ENCODE measurements at places on chromosomes 13 and 19.

DNA sequence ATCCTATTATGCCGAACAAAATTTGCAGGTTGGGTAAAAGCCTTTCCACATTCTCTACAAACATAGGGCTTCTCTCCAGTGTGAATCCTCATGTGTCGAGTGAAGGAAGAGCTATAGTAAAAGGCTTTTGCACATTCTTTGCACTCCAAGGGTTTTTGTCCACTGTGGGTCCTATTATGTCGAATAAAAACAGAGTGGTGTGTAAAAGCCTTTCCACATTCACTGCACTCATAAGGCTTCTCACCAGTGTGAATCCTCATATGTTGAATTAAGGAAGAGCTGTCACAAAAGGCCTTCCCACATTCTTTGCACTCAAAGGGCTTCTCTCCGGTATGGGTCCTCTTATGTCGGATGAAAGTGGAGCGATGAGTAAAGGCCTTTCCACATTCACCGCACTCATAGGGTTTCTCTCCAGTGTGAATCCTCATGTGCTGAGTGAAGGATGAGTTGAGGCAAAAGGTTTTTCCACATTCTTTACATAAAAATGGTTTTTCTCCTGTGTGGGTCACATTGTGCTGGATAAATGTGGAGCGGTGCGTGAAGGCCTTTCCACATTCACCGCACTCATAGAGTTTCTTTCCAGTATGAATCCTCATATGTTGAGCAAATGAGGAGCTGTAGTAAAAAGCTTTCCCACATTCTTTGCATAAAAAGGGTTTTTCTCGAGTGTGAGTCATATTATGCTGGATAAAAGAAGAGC is 13.6 kb downstream of the ZNF599 start:
- DNase-seq: no peak

DNA sequence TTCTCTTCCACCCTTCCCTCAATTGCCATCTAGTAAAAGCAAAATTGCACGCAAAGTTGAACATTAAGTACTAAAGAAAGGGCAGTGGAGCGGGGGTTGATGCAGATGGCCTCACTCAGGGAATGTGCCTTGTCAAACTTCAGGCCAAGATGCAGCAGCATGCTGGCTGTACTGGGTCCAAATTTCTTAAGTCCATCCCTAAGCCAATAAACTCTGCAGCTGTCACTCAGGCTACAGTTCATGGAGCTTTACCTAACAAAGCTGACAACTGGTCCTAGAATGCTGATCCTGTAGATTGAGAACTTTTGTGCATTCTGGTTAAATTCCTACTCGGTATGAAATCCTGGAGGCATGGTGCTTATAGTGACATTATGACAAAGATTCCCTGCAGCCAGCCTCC is 88.4 kb downstream of the FOXO1 start:
- DNase-seq: no peak

- no peak for DNase-seq
Measured at GRCh38 chr19:51001515-51001914, at the start of gene KLK8. KLK8 (minus strand) TSS chr19:51001604; CDS start chr19:51001167, 437 bp downstream.

- no peak for DNase-seq
Measured at GRCh38 chr19:47461876-47462275, 9.8 kb downstream of the SLC8A2 start.
